Iris pigment epithelial cell (primary cell): ENCODE measurements at places on chromosomes 5 and 9.

- DNase-seq, result peak; percentile 82
Observed at GRCh38 chr9:80651044-80651443, 1038.3 kb downstream of the TLE1 start.

GRCh38 chr5:170614065-170614490, 110.3 kb downstream of the KCNIP1 start:
- DNase-seq, result no peak

DNA sequence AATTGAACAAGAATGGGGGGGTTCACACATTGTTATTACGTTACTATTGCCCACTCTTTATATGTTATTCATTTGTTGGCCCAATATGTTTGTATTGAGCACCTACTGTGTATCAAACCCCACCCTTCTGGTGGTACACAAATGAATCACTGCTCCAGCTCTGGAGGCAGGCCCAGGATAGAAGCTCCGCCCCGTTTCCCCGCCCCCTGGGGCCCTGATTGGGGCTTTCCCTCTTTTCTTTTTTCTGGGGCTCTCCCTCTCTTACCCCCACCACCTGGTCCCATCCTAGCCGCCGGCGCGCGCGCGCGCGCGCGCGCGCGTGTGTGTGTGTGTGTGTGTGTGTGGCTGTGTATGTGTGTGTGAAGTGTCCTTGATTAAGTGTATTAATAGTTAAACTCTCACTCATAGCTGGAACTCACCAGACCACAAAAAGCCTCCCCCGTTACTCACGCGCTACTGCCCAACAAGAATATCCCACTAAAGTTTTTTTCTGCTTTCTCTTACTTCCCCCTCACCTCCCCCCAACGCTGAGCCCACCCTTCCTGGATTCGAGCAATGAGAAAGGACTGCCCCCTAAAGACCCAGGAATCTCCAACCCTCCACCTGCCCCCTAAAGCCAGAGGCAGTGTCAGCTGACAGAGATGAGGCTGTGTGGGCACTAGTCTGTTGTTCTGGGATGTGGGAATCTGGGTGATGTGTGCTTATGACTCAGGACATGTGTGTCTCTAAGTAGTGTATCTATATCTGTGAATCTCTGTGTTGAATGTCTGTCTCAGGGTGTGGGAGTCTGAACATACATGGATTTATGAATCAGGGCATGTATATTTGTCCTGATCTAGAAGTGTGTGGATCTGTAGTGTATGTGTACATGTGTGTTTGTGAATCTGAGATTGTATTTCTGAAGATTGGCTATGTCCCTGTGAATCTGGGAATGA, 4.0 kb downstream of the CXXC5 start:
- DNase-seq, result peak; percentile 89

DNA sequence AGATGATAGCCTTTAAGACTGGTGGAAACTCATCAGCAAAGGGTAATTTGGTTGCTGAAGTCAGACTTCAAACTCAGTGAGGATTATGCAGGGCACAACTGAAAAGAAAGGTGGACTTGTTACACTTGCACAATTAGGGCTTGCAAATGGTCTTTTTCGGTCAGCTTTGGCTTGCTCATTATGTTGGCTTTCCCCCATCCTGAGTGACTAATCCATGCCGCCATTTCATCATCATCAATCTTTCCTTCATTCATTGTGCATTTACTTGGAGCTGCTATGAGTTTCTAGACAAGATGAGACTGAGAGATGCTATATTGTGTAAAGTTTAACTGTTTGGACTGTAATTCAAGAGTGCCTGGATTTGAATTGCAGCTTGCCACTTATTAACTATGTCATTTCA, 134.8 kb upstream of the PPP1R2B start:
- no peak for DNase-seq

- DNase-seq, result peak; percentile 12
Observed at GRCh38 chr5:66180282-66181155, 36.4 kb downstream of the SREK1 start.

DNA sequence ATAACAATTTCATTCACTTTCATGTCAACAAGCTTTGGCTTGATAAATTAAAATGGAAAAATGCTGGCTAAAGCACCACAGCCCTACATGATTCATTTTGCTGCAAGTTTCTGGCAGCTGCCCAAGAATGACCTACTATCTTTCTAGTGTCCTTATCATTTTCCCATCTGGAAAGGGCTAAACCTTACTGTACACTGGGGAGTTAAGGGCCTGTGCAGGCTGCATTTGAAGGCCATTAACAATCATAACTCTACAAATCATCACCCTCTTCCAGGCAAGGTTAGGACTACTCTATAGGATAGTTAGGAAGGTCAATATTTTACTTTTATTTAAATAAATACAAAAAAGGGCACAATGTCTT, 579.7 kb upstream of the ZNF608 start:
- DNase-seq, result peak; percentile 89

DNA sequence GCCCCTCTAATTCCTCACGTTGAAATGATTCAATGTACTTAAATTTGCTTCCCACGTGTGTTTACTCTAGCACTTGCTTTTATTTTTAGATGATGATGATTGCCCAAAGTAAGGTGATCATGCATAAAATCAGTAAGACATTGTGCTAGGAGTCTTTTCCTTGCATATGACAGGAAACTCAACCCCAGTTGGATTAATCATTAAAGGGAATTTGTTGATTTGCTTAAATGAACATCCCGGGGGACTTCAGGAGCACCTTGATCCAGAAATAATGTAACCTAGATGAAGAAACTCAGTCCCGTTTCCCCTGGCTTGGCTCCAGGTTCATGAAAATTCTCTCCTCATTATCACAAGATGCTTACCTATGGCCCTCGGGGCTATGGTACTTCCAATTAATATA, 106.1 kb upstream of the STC2 start:
- DNase-seq, result no peak

DNA sequence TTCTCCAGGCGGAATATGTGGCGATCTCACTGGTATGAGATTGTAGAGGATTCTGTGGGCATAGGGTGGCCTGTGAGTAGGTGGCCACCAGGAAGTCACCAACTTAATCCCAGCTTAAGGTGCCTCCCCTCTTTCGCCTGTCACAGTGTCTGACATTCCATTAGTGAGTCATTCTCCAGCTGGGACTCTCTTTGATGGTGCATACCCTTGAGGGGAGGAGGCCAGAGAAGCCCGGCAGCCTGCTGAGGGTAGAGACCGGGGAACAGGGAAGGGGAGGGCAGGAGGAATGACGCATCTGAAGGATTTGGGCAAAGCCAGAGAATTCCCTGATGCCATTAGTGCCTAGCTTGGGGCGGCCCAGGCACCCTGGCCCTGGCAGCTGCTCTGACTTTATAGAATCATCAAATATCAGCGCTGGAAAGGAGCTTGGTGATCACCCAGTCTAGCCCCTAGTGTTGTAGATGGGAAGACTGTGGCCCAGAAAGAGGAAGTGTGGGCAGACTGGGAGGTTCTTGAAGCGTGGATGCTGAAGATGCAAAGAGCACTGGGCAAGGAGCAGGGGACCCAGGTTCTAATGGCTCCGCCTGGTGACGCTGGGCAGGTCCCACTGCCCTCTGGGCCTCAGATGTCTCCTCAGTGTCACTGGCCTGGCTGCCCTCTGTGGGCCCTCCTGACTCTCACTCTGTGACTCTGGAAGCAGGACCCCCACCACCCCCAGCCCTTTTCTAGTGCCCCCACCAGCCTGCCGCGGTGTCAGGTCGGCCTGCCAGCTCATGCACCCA, 41.4 kb downstream of the DAB2IP start:
- DNase-seq, result no peak

- peak; percentile 70 for DNase-seq
Observed at GRCh38 chr5:114296191-114296590, 65.7 kb upstream of the KCNN2 start.
